Cardiac muscle cell (in vitro differentiated cells and primary cell): ENCODE measurements at places on chromosomes 13 and 19. TPM values are rescaled to one million over a fixed set of nuclear protein-coding genes. Genes with fewer than 3 reads are reported as not detected.

GRCh38 chr13:99800011-99800410 lies 171.6 kb downstream of the ZIC5 start:
- DNase-seq, result no peak

DNA sequence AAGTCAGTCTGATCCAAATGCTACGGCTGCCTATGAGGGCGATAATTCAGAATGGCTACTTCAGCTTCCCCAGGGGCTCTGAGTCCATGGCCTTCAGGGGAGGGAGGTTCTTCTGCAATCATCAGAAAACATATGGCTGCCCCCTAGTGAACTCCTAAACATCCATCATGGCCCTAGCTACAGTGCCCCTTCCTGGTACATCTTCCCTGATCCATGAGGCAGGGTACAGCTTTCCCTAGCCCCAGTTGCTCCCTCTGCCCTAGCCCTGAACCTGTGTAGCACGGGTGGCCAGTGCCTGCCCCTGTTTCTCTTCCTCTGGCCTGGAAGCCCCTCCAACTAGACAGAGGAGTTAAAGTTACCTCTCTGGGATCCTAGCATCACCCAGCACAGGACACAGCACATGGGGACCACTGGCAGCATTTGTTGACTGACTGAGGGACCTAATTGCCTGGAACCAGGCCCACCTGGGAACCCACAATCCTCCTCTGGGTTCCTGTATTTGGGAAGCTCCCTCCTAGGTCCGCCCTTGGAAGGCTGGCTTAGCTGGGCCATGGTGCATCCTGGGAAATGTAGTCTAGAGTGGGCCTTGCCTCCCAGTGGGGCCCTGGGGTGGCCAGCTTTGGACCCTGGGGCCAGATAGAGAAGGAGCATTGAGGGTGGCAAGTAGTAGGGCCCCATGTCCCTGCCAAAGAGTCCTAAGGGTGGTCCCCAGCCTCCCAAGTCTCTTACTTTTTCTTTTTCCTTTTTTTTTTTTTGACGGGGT lies 17.7 kb upstream of the SEMA6B start:
- peak; percentile 55 for DNase-seq

- no peak for DNase-seq
Measured at GRCh38 chr13:109867766-109868165, 81.4 kb upstream of the IRS2 start.

GRCh38 chr19:2678044-2678671 lies 24.3 kb downstream of the GNG7 start:
- no peak for DNase-seq

DNA sequence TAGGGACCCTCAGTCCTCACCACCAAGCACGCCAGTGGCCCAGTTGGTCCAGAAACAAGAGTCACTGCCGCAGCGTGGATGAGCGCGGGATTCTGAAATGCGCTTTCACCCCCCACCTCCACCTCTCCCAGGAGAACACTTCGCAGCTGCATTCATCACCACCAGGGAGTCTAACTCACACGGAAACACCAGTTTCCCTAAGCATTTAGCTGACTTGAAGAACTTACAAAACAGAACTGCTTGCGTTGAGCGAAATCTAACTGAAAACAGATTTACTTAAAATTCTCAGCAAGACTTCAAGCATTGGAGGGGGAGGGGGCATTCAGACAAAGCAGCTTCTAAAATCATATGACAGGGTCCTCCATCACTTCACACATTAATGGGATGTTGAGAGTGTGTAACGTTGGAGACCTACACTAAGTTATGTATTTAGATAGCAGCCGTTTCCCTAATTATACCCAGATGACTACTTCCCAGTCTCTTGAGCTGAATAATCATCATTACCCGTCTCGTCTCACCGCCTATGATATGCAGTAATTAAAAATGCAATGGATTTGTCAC lies 258.2 kb upstream of the IRS2 start:
- DNase-seq, result no peak

DNA sequence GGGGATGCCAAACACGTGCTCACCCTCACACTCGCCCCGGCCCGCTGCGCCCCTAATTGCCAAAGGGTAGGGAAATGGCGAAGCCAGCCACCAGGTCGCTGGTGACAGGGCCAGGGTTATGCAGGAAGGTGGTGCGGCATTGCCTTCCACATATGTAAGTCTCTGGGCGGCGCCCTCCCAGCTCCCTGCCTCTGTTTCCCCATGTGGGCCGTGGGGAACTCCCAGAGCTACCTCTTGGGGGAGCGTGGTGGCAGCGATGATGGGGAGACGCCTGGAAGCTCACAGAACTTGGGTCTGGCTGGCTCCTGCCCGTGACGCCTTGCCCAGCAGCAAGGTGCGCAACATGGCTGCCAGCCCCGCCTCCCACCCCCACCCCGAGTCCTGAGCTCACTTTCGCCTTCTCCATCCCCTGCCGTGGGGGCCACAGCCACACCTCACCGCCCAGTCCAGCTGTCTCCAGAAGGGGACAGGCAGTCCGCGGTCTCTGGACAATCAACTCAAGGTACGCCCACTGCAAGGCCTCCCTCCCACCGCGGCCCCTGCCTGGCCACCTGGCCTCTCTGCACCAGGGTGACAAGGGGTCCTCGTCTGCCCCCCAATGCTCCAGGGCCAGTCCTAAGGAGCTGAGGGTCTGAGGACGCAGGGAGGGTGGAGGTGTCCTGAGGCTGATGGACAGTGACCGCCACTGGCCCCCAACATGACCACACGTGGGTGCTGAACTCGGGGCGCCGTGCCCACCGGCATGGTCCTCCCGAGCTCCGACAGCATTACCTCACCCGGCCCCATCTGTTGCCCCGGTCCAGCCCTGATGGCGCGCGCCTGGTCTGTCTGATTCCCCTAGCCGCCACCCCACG lies 6.6 kb downstream of the C19orf25 start:
- DNase-seq, result no peak

GRCh38 chr19:14672188-14672872 lies 2.3 kb downstream of the ADGRE3 start:
- no peak for DNase-seq

- DNase-seq, result peak; percentile 95
Measured at GRCh38 chr13:109700176-109700575, 86.2 kb downstream of the IRS2 start.

GRCh38 chr13:99085139-99085807 lies 107.4 kb upstream of the DOCK9 start:
- DNase-seq, result peak; percentile 28

DNA sequence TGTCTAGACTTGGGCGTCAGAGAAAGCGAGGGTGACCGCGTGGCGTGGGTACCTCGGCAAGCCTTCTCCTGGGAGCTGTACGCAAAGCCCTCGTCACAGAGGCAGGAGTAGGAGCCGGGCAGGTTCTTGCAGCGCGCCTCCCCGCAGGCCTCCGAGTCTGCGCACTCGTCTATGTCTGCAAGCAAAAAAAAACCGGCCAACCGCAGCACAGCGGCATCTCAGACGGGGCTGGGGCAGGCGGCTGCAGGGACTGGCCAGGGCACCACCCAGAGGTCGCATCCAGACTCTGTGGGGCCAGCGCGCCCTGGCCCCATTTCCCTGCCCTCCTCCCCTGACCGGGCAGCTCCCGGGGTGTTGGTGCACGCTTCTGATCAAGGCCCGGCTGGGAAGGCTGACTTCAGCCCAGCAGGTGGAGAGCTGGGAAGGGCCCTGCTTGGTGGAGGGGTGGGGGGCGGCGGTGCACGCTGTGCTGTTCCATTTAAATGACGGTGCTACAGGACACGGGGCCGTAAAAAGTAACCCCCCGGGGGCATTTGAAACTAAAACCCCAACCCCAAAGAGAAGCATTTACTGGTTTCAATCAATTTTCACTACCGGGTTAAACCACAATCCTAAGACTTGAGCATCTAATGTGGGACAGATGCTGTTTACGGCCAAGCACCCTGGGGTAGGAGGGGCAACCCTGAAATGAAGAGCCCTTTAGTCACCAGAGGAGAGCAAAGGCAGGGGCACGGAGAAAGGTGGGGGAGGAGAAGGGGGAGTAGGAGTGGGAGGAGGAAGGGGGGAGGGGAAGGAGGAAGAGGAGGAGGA lies 28.2 kb downstream of the GAS6 start:
- no peak for DNase-seq

GRCh38 chr13:64420181-64420580 lies 2810.0 kb downstream of the PCDH9 start:
- DNase-seq, result no peak

GRCh38 chr13:78022164-78022877 lies 103.7 kb upstream of the EDNRB start:
- DNase-seq, result no peak

DNA sequence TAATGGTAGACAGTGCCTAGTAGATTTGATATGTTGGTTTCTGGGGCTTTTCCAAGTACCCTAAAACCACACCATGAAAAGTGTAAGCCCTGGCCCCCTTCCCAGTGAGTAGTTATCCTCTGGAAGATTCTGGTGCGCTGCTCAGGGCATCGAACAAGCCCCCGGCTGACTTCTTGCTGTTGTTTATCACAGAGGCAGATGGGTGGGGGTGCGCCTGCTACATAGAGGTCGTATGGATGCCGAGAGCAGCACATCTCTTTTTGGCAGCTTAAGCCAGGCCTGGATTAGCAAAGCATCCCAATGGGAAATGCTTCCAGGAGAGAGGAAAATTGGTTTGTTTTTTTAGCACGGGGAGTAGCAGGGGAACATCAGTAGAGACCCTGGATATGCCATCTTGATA lies 26.3 kb upstream of the SPATA13 start:
- DNase-seq, result no peak

DNA sequence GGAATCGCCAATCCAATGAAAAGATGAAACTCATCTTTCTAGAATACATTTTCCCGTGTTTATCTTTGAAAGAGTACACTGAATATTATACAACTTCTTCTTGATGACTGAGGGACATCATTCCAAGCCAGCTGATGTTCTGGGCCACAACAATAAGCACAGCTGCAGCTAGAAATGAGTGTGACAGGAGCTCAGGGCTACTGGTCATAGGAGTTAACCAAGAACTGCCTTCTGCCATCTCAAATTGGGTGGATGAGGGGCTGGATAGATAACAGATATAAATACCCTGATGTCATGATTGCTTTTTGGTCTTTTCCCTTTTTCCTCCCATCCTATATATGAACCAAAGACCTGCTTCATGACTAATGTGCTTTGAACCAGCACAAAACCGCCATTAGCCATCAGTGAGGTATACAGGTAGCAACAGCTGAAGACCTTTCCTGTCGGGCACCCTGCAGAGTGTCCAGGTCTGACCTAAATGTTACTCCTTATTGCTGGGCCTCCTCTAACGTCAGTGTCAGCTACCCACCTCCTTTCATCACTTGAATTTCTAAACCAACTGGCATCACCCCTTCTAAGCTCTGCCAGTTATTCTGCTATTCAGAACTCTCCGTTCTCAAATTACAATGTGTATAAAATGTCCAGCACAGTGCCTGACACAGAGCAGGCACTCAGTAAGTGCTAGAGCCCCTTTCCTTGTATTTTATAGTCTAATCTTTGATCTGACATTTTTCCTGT lies 178.2 kb downstream of the ENOX1 start:
- no peak for DNase-seq

GRCh38 chr19:29268721-29269393 lies 55.9 kb upstream of the UQCRFS1 start:
- peak; percentile 5 for DNase-seq

DNA sequence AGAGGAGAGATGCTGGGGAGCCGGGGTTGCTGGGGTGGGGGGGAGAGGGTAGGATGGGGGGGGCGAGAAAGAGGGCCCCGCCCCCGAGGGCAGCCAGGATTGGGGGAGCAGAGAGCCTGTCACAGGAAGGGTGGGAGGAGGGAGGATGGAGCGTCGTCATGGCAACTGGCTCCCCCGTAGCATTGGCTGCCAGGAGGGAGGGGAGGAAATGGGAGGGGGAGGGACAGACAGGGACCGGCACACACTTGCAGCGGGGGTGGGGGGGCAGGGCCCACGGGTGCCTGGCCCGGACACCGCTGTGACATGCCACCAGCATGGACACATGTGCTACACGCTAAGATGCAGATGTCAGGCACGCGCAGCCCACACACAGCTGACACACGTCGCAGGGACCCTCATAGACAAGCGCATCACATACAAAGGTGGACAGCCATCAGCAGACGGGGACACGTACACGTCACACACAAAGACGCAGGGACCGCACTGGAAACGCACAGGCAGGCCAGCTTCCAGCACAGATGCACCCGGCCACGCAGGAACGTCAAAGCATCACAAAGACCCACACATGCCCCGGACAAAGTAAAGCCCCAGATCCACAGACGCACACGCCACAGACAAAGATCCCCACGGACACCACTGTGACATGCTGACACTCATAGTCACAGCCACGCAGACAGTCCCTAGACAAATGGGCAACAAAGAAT lies at the start of gene LMTK3:
TSS of gene LMTK3 (minus strand) at position 36 of the 704 bp plus-strand sequence. CDS start 259 bp downstream, outside the sequence.
- DNase-seq, result peak; percentile 52

- DNase-seq, result no peak
Measured at GRCh38 chr13:39047560-39047959, 9.3 kb downstream of the NHLRC3 start.

DNA sequence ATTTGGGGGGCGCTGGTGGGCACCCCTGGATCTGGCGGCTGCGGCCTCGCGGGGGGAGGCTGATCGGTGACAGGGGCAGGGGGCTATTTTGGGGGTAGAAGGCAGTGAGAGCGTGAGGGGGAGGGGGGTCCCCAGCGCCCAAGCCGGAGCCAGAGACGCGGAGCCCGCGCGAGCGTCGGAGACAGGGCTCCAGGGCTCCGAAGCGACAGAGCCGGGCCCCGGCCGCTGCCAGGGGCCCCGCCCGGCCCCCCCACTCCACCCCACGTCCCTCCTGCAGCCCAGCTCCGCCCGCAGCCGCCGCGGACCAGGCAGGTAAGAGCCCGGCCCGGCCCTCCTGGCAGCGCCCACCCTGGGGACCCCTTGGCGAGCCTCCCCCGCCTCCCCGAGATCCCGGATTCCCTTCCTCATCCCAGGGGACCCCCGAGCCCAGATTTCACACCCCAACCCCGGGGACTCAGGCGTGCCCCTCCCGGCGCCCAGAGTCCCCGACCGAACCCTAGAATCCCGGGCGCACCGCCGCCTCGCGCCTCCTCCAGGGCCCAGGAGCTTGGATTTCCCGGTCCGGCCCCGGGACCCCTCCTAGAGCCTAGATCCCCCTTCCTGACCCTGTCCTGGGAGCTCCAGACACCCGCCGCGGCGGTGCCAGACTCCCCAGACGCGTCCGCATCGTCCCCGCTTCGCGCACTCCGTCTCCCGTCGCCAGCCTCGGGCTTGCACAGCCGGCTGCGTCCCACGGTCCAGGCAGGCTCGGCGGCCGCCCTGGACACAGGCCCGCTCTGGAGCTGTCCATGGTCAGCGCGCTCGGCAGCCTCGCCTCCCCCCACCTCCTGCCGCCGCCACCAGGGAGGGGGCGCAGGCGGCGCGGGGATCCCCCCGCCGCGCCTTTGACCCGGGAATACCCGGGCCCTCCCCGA lies at the start of gene PPFIA3:
TSS of gene PPFIA3 (plus strand) at position 134 of the 914 bp plus-strand sequence. CDS start 8,330 bp downstream, outside the sequence.
- DNase-seq, result peak; percentile 73

Gene CGB1
- total RNA-seq, result not detected in 2 replicates

Gene GJB6
- not detected in 2 replicates for total RNA-seq

Gene C1QTNF9B
- total RNA-seq, result 0.33 TPM in 1 of 2 replicates, not detected in the other

Gene ACER1
- total RNA-seq, result not detected in 2 replicates

Gene FFAR2
- not detected in 2 replicates for total RNA-seq

Gene ZNF507
- total RNA-seq, result 6.2 and 10.2 TPM in 2 replicates

Gene ACP7
- total RNA-seq, result not detected in 2 replicates

Gene ZNF587B
- total RNA-seq, result 8.5 and 12.9 TPM in 2 replicates

Gene KLK5
- not detected in 2 replicates for total RNA-seq

Gene PARP4
- total RNA-seq, result 26.2 and 37.8 TPM in 2 replicates

Gene ZNF799
- 2.3 and 3.9 TPM in 2 replicates for total RNA-seq
